ENCODE measurements at places on chromosomes 13 and 19.

DNA sequence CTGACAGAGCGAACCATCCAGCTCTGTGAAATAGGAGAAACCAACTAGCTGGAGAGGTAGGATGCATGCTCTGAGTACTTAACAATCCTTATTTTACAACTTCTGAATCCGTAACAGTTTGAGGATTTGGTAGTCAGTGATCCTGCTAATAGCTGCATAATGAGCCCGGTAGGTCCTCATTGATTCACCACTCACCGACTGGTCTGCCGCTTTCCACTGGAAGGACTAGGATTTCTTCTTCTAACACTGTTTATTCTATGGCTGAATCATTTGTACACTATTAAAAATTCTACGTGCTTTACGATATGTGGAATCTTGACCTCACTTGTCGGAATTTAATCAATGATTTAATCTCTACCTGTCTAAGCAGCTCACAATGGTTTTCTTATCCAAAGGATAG, 33.9 kb downstream of the SPATA13 start:
- DNase-seq: no peak

DNA sequence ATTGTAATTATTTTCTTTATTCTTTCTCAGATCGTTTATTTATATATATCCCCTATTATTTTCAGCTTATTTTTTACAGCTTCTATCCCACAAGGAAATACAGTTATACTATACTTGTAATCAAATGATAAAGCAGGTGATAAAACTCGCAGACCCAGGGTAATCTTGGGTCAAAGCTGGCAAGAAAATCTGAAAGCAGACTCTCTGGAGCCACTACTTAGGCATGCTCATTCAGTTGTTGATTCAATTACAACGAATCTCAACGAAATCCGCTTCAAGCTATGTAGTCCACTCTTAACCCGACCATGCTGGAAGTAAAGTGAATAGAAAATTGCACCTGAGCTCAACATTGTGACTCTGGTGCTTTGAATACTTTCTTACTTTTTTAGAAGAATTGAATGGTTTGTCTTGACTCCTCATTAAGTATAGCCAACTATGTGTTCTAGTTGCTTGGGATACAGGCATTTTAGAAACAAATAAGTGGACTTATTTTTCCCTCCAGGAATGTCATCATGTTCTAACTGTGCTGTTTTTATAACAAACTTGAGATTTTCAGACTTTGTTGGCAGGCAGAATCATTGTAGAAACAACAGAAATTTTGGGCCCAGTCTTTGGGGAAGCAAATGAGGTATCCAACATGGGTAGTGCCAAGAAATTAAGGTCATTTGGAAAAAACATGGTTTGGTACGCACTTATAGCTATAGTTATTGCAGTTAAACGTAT, 21.4 kb downstream of the ESD start:
- DNase-seq: no peak

- no peak for DNase-seq
These were observed 242.6 kb downstream of the DCT start for GRCh38 chr13:94236872-94237271.

GRCh38 chr13:59963827-59964226, 199.9 kb downstream of the DIAPH3 start:
- DNase-seq: no peak

DNA sequence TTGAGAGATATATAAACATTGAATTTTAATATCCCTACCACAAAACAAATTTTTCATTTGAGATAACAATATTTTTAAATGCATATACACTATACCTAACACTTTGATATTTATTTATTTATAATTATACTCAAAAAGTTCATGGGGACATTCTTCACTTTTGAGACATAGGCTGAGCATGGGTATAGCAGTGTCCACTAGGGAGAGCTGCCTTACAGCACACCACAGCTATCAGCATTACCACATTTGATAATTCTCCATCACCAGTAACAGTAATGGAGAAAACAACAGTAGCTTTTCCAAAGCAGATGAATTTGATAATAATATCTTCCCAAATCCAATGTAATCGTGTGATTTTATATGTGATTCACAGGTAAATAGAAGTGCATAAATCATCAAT, 626.1 kb downstream of the DACH1 start:
- DNase-seq: no peak

DNA sequence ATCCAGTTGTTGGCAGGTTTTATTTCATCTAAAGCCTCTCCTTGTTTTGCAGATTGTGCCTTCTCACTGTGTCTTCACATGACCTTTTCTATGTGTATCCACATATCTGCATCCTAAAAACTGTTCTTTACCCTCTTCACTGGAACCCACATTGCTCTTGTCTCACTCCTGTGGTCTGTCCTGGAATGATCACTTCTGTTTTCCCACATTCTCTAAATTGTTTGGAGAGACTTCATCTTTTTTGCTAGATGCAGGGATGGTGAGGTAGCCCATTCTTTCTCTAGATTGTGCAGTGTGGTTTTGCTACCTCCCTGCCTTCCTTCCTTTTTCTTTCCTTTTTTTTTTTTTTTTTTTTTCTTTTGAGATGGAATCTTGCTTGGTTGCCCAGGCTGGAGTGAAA, 608.6 kb upstream of the MIR17HG start:
- DNase-seq: no peak

- DNase-seq: no peak
These were observed 59.6 kb downstream of the SMARCA4 start for GRCh38 chr19:11020423-11020822.

DNA sequence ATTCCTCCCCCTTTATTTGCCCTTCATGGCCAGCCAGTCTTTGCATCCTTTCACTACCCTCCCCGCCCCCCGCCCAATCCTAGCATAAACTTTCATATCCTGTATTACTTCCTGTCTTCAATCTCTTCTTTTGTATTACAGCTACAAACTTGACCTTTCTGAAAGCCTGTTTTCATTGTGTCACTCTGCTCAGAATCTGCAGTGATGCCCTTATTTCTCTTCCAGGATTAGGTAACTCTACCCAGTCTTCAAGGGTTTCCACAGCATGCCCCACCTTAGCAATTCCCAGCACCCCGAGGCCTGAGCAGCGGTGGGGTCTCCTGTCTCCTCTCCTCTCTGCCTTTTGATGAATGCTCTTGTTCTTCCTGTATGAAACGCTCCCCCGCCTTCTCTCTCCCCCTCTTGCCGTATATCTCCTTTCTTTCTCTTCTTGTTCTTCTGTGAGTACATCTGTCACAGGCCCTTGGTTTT, 145.6 kb downstream of the SHISA2 start:
- no peak for DNase-seq

- no peak for DNase-seq
These were observed 86.5 kb downstream of the EPSTI1 start for GRCh38 chr13:42905579-42905978.

- no peak for DNase-seq
These were observed 2521.1 kb downstream of the PCDH9 start for GRCh38 chr13:64709079-64709478.

GRCh38 chr13:48641404-48641803, 12.3 kb upstream of the CYSLTR2 start:
- no peak for DNase-seq

GRCh38 chr13:77860507-77860981, 58.1 kb downstream of the EDNRB start:
- no peak for DNase-seq

DNA sequence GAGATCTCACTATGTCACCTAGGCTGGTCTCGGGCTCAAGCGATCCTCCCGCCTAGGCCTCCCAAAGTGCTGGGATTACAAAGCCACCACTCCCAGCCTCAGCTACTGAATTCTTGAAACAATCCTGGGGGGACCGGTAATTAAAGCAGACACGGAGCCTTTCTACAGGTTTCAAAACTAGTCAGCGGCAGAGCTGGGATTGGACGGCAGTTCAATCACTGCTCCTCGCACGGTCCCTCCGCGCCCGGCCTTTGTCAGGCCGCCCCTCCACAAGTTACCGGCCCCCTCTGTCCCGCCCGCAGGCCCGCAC, 229 bp downstream of the BORCS8 start:
- DNase-seq: no peak

DNA sequence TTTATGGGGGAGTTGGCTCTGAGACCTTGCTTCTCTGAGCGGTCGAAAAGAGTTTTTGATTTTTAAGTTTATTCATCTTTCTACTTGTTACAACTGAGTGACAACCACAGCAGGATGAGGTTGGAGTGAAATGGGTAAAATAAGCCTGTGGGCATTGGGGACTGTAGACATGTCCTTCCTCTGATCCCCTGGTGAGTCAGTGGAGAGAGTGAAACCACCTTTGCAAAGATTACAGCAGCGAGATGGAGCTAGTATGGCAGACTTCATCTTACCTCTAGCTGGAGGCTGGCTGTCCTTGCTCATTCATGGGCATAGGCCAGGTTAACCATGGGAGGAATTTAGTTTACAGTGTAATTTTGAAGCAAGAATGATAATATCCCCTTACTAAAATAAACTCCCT, 30.9 kb upstream of the PSG9 start:
- DNase-seq: no peak

GRCh38 chr13:41548031-41548430, 90.7 kb downstream of the RGCC start:
- no peak for DNase-seq

- DNase-seq: no peak
These were observed 5.0 kb downstream of the LRRC25 start for GRCh38 chr19:18392417-18392816.

GRCh38 chr19:50368649-50369570, 3.5 kb upstream of the NAPSA start:
- DNase-seq: peak; percentile 95

- DNase-seq: no peak
These were observed 13.0 kb upstream of the LCP1 start for GRCh38 chr13:46195016-46195415.

DNA sequence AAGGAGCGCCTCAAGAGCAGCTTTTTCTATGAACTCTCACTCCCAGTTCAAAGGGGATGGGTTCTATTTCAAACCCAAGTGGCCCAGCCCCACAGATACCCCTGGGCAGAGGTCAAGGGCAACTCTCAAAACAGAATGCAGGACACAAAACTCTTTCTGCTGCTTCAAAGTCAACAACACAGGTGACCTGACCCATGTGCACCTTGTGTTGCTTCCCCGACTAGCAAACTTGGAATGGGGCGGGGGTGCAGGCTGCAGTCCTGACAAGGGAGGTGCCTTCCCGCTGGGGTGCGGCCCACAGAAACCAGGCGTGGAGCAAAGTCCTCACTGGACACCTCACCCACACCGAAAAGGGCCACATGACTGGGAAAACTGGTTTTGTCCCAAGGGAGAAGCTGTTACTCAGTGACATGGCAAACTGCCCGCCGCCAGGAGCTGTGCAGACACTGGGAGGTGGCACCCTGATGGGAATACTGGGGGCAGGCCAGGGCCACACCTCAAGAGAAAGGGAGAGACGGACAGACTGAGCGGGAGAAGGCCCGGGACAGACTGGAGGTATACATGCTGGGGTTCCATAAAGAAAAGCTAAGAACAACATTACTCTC, 17.4 kb downstream of the ZC3H4 start:
- DNase-seq: no peak

- no peak for DNase-seq
These were observed 932 bp downstream of the SLC35E1 start for GRCh38 chr19:16571283-16571682.

GRCh38 chr13:51772781-51773180, 31.2 kb downstream of the DHRS12 start:
- no peak for DNase-seq

- no peak for DNase-seq
These were observed 1075.0 kb downstream of the DIAPH3 start for GRCh38 chr13:59088716-59089115.

GRCh38 chr13:71054358-71054757, 812.6 kb downstream of the DACH1 start:
- DNase-seq: no peak

GRCh38 chr13:39107561-39107960, 69.3 kb downstream of the NHLRC3 start:
- no peak for DNase-seq

GRCh38 chr13:94216476-94216875, 263.0 kb downstream of the DCT start:
- no peak for DNase-seq
